NCI-H345 (cell line): ENCODE measurements at places on chromosomes 4 and X.

- DNase-seq = no peak
These were observed 189.6 kb downstream of the TMEM47 start for GRCh38 chrX:34467437-34467836.

DNA sequence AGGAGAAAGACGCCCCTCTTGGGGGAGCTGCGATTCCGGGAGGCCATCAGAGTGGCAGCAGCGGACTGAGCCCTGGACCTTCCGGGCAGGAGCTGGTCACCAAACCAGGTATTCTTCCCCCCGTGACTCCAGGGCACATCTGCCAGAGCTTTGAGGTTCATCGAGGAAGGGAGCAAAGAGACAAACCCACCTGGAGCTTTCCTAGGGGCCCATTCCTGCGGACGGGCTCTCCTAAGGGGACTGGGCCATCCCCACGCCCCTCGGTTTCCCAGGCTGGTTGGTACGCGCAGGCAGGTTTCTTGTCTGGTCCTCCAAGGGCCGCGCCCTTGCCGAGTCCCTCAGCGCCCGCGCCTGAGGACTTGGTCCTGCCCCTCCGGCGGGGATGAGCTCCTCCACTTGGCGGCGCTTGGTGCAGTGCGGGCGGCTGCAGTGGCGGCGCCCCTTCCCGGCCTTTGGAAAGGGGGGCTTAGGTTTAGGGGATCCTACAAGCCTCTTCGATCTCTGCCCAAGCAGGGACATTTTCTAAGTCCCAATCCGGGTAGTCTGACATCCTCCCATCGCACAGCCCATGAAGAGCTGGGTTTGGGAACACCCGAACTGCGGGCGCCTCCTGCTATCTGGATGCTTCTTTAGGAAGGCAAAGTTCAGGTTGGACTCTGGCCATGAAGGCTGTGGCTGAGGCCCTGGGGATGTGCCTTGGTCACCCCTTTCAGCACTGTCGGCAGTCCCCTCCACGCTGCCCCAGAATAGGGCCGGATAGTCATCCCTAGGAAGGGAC is 538 bp downstream of the STBD1 start:
- DNase-seq = no peak

DNA sequence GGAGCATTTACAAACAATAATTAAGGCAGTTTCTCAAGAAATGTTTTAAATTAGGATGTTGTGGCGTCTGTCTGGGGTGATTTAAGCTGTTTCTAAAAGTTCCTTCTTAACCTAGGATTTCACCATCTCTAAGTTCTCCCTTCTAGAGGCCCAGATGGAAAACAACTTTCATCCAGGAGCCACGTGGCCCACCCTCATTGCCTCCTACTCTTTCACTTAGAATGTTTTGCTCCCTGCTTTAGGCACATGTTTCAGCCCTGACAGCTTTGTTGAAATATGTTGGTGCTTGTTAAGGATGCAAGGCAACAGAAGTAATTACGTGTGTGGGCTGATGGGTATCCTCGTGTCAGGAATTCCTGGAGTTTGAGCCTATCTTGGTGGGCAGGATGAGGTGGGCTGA is 131.3 kb downstream of the GUCY2F start:
- no peak for DNase-seq

DNA sequence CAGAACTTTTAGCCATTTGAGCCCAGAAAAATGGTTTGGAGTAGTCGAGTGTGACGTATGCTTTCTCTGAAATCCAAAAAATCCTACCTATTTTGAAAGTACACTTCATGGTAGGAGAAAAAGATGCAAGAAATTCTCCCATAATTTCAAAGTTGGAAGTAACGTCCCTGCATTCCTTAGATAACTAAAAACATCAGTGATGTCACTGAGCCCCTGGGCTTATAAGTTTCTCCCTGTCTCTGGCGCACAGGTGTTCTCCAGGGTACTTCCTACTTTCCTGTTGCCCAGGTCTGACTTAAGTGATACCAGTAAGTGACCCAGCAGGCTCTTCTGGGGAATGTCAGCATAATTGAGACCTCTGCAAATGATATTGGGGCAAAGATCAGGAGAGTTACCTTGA is 90.5 kb upstream of the WDR1 start:
- no peak for DNase-seq

DNA sequence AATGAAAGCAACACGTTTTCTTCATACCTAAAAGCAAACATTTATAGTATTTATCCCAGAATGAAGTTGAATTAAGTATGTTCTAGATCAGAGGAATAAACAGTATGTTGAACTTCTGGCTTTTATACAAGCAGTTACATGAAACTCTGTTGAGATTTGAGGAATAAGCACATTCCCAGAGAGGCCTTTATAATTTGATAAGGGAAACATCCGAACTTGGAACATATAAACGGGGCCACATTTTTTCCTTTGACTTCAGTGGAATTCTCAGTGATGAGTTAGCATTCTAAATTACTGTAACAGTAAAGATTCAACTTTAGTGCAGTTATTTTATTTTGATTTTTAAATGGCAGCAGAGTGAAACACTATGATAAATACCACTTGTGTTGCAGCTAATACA is 119.5 kb downstream of the GLRA3 start:
- no peak for DNase-seq

- DNase-seq = no peak
These were observed 715.6 kb upstream of the AADAT start for GRCh38 chr4:170805352-170805751.

DNA sequence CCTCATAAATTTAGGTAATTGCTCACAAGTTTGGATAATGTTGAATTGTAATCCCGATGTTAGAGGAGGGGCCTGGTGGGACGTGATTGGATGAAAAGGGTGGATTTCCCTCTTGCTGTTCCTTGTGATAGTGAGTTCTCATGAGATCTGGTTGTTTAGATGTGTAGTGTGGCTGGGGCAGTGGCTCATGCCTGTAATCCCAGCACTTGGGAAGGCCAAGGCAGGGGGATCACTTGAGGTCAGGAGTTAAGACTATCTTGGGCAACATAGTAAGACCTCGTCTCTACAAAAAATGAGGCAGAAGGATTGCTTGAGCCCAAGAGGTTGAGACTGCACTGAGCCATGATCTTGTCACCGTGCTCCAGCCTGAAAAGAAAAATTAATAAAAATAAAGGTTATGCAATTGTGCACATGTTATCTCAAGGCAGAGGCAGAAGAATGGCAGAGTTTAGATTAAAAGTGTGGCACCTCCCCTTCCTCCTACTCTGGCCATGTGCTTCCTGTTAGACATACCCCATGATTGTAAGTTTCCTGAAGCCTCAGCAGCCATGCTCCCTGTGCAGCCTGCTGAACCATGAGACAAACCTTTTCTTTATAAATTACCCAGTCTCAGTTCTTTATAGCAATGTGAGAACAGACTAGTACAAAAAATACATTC is 36.5 kb downstream of the ERVMER34-1 start:
- DNase-seq = no peak

DNA sequence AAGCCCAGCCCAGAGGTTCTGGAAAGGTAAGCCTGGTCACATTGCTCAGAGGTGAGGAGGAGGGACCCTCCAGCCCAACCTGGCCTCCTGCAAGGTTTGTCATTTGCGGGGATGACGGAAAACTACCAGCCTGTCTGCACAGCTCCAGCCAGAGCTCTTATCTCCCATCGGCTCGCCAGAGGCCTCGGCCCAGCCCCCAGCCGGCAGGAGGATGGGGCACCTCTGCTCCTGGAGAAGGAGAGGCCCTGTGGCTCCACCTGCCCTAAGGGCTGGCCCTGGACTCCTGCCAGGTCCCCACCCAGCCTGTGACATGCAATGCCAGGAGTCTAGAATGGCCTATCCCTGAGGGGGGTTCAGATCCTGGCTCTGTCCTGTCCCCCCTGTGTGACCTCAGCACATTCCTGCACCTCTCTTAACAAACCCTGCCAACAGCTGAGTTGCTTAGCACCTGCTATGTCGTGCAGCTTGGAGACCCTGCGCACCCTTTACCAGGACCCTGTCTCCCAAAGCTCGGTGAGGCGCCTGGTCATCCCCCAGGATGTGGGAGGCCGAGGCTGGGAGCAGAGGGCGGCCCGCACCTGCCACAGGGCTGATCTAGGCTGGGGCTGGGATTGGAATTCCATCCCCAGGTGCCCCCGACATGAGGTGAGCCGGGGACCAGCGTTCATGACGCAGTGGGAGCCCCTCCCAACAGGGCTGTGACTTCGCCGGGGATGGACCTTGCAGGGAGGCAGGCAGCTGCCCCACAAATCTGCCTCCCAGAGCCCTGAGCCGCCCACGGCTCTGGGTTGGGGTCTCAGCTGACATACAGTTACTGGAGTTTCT is 14.4 kb downstream of the ADRA2C start:
- peak; percentile 75 for DNase-seq

DNA sequence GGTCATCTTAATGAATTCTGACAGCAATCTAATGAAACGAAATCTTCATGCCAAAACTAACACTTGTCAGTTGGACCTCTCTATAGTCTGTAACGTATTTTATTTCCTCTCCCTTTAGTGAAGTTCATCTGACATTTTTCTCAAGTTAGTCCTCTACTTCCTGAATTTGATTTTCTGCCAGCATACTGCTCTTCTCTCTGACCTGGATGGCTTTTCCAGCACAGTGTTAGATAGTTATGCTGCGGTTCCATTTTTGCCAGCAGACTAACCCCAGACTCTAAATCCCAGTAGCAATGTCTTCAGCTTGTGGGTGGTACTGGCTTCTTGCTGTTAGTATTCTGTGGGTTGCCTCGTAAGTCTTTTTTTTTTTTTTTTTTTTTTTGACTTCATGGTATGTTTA is 146.7 kb upstream of the VEGFC start:
- no peak for DNase-seq

DNA sequence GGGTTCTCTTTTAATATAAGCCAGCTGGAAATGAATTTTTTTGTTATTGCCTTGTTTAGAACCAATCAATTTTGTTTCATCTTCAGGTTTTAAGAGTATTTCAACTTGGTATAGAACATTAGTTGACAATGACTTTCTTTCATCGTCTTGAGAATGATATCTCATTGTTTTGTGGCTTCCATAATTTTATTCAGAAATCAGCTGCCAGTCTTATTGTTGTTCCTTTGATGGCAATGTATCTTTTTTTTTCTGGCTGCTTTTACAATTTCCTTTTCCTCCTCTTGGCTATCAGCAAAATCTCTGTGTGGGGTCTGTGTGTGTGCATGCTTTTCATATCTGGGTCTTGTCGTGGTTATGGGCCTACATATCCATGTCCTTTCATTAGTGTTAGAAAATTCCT is 1536.4 kb upstream of the TENM3 start:
- no peak for DNase-seq

DNA sequence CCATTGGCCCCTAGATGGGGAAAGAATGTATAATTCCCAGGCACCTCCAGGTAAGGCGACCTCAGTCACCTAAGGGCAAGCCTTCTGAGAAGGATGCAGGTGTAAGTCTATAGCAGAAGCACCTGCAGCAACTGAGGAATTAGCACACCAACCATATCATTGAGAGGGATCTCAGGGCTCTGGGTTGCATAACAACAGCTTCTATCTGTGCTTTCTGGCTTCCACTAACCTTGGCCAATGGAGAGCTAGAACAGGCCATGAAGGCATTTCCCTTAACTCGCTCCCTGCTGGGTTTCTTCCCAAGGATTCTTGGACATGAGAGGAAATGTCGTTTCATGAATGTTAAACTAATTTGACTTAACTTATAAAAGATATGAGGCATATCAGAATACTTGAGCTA is 177.8 kb upstream of the GK2 start:
- DNase-seq = no peak

DNA sequence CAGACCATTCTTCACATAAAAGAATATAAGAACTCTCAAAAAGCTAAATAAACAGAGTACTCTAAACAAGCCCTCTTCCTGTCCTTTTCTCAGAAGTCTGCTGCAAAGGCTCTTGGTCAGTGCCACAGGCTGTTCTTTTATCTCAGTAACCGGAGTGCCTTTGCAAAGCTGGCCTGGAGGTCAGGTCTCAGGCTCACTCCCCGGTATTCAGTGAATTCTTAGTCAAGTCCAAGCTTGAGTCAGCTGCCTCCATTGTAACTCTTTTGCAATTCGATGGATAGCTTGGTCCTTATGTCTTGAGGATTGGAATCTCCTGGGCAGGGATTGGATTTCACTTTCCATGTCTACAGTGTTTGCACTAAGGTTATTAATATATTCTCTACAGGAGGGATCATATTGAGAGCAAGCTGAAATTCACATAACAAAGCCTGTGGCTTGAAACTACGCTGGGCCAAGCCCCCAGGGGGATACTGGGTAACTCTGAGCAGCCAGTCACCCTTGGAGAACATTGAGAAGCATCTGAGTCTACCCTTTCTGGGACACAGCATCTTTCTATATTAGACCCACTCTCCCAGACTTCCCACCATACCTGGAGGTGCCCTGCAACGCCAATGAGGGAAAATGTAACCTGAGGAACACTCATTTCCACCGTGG is 10.0 kb upstream of the HS6ST2 start:
- DNase-seq = peak; percentile 31

DNA sequence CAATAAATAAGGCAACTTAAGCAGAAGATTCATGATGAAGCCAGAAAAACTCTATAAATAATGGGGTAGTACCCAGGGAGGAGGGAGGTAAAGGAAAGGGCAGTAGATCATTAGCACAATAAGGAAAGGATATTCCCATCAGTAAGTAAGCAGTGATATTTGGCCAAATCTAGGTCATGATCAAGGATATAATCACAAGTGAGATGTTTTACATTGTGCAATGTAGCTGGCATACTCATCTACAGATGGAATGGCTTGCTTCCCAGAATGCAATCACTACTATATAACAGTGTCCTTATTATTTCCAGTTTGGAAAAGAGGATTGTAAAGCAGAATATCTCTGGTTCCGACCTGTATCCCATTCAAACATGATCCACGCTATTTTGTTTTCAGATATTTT is 483.4 kb downstream of the RPA4 start:
- no peak for DNase-seq
